Right renal cortex interstitium (tissue), 3 donors: ENCODE measurements at places on chromosomes 6 and 20.

DNA sequence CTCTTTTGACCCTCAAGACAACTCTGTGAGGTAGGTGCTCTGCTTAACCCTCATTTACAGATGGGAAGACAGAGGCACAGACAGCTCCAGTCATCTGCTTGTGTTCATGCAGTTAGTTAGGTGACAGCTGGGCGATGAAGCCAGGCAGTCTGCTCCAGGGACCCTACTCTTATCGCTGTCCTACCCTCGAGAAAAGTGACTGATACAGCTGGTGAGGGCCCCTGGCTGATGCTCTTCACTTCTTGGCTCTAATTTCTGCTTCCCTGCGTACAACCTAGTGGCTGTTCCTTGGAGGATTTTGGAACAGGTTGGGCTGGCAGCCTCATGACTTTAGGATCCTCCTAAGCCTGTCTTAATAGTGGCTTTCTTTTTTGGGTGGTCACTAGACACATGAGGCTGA, 9.1 kb upstream of the TJAP1 start:
- DNase-seq, result no peak

DNA sequence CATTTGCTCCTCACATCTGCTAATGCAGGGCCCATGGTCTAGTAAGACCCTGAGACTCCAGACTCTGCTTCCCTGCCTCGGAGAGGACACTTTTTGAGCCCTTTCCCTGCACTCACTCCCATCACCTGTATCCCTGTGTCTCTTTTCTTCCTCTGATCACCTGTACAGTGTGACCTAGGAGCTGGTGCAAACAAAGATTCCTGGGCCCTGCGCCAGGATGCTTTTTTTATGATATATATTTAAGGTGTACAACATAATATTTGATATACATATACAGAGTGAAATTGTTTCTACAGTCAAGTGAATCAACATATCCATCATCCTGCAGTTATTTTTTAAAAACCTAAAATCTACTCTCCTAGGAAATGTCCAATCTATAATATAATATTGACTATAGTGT, 355.4 kb downstream of the MAFB start:
- DNase-seq, result no peak

DNA sequence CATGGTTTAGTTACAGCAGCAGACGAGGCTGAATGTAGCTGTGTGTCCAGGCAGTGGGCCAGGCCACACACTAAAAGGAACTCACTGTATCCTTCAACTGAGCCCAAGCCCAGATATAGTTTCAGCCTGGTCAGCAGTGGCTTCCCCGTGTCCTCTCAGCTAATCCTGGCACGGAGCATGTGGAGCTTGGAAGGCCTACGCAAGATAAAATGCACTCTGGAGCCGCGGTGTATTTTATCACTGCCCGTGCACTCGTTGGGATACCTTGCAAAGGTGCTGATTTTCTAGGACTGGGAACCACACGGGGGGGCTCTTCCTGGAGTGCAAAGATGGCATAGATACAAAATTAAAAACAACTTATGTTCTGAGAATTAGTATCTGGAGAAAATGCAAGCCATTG, 48.4 kb upstream of the IYD start:
- no peak for DNase-seq

GRCh38 chr20:5327356-5327755, 10.6 kb upstream of the PROKR2 start:
- DNase-seq, result no peak

- no peak for DNase-seq
Observed at GRCh38 chr20:48451401-48451800, 376.4 kb downstream of the PREX1 start.

DNA sequence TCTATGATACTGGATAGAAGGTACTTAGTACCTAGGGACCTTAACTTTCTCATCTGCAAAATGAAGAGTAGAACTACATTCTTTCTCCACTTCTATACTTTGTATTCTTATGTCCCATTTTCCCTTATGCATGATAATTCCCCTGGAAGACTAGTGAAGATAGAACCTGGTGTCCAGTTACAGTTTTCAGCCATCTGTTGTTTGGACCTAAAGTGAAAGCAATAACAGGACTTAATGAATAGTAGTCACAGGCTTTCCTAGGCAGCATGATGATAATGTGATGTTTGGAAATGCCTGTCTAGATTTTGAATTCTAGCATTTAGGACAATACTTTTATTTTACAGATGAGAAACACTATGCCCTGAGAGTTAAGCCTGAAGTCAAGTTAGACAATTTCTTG, 153.8 kb downstream of the RIMS1 start:
- DNase-seq, result no peak

GRCh38 chr6:42084889-42085288, 34.6 kb downstream of the TAF8 start:
- no peak for DNase-seq

- DNase-seq, result no peak
Observed at GRCh38 chr20:62062661-62063314, 2.9 kb downstream of the TAF4 start.

DNA sequence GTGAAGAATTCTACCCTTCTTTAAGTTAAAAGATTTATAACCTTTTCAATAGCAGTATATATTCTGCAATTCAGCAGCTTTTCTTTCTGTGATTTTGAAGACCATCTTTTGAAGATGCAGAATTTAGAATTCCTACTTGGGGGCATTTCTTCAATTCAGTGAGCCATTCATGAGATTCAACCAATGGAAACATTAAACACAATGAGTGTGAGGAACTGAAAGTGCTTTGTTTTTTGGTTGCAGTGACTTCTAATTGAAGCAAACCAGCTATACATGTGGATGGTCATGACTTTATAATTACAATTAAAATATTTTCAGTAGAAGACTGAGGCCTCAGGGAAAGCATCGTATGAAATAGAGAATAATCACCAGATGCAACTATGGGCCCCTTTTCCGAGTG, 108.3 kb downstream of the CARMIL1 start:
- DNase-seq, result no peak

DNA sequence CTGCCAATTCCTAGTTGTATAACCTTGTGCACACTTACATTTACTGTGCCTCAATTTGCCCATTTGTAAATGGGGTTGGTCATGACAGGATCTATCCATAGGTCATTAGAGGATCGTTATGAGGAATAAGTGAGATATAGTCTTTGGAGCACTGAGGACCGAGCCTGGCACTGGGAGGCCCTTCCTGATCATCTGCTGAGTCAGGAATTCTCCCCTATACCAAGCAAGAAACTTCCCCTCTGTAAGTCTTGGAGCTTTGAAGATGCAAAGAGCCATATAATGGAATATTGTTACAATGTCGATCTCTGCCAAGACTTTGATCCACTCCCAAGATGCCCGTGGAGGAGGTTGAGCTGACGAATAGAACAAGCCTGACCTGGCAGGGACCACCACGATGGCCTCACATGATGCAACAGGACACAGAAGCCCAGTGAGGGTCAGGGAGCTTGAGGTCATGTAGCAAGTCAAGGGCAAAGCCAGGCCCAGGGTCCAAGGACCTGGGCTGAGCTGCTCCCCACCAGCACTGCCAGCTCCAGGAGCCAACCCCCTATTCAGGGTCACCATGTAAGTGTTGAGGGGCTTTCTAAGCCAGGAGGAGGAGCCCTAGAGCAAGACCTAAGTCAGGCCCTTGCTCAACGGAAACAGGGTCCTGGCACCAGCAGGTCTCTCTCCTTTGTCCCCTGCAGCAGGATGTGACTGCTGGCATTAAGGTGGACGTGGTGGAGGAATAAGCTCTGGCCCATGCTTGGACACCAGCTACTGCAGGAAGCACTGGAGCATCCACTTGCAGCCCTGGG, 16.7 kb downstream of the PDRG1 start:
- no peak for DNase-seq

DNA sequence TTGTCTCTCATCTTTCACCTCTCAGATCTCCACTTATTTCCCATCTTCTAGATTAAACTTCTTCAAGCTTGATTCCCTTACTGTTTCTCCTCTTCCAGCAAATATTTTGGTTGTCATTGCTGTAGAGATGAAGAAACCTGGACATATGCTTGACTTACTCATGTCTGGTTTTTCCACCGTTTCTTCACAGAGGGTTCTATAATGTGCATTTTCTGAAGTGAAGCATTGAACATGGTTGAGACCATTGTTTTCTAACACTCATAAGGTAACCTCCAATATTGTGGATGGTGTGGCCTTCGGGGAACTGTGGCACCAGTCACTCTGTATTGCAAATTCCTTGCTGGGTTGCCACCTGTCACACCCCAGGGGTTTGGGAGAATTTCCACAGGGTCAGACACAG, 237.2 kb downstream of the PLCB1 start:
- DNase-seq, result no peak

GRCh38 chr6:834190-834589, 141.3 kb upstream of the EXOC2 start:
- no peak for DNase-seq

GRCh38 chr20:19690462-19690861, 67.6 kb upstream of the RIN2 start:
- no peak for DNase-seq

GRCh38 chr6:3336066-3336786, 77.5 kb downstream of the PSMG4 start:
- no peak for DNase-seq

GRCh38 chr6:166955865-166956443, 396 bp downstream of the RNASET2 start:
- no peak for DNase-seq

DNA sequence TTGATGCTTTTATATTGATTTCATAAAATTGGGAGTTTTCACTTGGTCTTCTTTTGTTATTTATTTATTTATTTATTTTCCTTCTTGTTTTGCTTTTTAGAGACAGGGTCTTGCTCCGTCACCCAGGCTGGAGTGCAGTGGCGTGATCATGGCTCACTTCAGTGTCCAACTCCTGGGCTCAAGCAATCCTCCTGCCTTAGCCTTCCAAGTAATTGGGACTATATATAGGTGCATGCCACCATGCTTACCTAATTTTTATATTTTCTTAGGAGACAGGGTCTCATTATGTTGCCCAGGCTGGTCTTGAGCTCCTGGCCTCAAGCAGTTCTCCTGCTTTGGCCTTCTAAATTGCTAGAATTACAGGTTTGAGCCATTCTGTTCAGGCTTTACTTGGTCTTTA, 38.3 kb upstream of the MYLK2 start:
- no peak for DNase-seq

DNA sequence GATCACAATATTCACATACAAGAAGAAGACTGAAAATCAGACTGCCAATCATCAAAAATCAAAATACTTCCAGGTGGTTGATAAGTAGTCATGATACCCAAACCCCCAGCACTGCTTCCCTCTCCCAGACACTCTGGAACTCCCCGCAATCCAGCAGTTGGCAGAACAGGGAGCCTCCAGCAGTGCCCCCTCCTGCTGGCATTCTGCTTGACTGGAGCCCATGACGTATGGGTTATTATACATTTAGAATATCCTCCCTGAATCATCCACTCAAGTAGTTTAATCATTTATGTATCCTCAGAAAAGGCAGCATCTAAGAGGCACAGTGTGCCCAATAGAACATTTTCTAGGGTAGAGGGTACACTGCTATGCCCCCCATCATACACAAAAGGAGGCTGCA, 9.3 kb upstream of the OGFRL1 start:
- no peak for DNase-seq

- DNase-seq, result no peak
Observed at GRCh38 chr6:11968241-11968806, 43.8 kb upstream of the HIVEP1 start.

DNA sequence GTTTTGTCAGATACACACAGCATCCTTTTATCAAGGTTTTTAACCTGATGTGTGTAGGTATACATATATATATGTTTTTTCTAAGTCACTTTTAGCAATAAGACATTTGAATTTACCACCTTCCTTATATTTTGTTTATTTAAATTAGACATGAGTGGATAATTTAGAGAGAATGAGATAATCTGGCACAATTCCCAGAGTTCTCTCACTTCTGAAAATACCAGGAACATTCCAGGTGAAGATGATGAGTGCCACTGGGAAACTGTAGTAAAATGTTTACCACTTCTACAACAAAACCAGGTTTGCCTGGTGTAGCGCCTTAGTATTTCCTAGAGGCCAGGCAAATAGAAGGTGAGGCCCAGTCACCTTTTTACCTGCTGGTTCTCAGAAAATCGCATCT, 189.5 kb downstream of the TMEM242 start:
- DNase-seq, result no peak

DNA sequence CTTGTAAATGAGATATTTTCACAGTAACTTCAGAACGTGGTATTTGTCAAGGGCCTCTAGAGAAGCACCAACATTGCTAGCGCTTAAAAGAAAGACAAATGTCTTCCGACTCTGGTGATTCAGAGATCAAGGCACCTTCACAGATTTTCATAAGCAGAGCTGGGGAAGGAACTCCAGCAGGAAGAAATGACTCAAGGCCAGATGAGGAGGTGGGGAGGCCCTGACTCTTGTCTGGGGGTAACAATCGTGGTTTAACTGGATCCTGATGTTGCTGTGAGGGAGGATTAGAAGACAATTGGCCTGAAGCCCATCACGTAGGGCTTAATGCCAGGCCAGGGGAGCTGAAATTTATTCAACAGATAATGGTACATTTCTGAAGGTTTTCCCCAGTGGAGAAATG, 122.9 kb upstream of the QKI start:
- DNase-seq, result no peak

DNA sequence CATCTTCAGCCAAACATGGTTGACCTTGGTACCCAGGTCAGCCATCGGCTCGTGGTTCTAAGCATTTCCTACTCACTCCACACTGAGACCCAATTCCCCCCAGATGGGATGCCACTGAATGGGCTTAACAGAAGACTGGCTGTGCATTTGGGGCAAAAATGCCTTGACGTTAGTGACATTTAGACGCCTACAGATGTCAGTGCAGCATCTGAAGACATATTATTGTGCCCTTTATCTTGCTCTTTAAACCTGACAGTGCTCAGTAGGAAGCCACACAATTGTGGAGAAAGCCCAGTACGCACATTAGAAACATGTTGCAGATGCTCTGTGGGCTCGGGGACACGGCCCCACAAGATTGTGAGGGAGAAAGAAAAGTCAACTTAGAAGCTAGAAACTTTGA, 414.7 kb downstream of the PTPRT start:
- no peak for DNase-seq

- DNase-seq, result no peak
Observed at GRCh38 chr6:130381012-130381411, 15.2 kb downstream of the TMEM200A start.

DNA sequence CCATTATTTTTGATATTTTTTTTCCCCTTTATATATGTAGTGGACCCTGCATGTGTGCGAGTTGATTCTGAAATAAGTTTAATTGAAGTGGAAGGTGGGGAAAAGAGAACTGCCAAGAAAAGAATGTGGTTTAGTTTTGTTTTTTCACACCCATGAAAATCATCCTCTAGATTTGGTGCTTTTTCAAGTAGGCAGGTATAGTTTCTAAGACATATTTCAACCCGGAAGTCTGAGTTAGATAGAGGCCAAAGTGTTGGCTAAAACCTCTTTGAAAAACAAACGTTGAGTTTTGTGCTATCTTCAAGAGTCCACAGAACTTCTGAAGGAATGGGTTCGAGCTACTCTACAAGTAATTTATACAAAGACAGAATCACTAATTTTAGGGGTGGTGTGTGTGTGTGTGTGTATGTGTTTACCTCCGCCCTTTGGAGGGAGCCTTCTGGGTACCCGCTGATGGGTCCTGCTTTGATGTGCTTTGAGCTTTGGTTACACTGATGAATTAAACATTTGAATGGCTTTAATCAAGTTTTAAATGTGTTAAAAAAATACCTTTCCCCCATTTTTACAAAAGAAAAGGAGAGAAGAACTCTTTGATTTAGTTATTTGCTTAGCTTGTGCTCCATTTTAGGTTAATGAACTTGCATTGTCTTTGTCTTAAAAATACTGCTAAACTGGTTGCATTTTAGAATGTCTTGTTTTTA, 2.5 kb downstream of the RREB1 start:
- no peak for DNase-seq
